ENCODE measurements at places on chromosomes 12 and 14.

- H3K27me3 ChIP-seq = no peaks in the 10 kb centered on the region
- H3K4me3 ChIP-seq = no peak overlapping the region
- no peak overlapping the region for H3K27ac ChIP-seq
- no peak for DNase-seq
- H3K4me1 ChIP-seq = no peaks in the 10 kb centered on the region
- H3K36me3 ChIP-seq = peaks cover 82% of the 10 kb centered on the region
Observed at GRCh38 chr12:3673981-3674708, 78.8 kb downstream of the CRACR2A start.

GRCh38 chr14:71933001-71933587 is 865 bp downstream of the RGS6 start:
- H3K27me3 ChIP-seq = peaks cover 7% of the 10 kb centered on the region
- no peak overlapping the region for H3K4me3 ChIP-seq
- no peaks in the 10 kb centered on the region for H3K4me1 ChIP-seq
- no peaks in the 10 kb centered on the region for H3K36me3 ChIP-seq
- H3K27ac ChIP-seq = no peak overlapping the region
- no peak for DNase-seq

DNA sequence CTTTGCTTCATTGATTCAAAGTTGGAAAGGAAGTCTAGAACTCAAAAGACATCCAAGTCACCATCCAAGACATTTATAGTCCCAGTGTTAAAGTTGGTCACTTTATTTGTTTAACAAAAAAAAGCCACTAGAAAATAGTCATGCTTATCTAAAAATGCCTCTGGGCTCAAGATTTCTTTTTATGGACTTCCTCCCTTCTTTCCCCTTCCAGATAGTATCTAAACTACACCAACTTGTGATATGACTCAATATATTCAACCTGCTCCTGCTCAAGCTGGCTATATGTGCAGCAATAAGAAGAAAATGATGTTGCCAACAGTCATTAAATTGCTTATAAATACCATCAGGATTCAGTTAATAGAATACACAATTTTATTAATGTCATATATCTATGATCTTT is 1177.1 kb downstream of the FLRT2 start:
- no peak overlapping the region for H3K27ac ChIP-seq
- H3K4me3 ChIP-seq = no peak overlapping the region
- DNase-seq = no peak
- no peaks in the 10 kb centered on the region for H3K27me3 ChIP-seq
- H3K36me3 ChIP-seq = no peaks in the 10 kb centered on the region
- H3K4me1 ChIP-seq = no peaks in the 10 kb centered on the region

DNA sequence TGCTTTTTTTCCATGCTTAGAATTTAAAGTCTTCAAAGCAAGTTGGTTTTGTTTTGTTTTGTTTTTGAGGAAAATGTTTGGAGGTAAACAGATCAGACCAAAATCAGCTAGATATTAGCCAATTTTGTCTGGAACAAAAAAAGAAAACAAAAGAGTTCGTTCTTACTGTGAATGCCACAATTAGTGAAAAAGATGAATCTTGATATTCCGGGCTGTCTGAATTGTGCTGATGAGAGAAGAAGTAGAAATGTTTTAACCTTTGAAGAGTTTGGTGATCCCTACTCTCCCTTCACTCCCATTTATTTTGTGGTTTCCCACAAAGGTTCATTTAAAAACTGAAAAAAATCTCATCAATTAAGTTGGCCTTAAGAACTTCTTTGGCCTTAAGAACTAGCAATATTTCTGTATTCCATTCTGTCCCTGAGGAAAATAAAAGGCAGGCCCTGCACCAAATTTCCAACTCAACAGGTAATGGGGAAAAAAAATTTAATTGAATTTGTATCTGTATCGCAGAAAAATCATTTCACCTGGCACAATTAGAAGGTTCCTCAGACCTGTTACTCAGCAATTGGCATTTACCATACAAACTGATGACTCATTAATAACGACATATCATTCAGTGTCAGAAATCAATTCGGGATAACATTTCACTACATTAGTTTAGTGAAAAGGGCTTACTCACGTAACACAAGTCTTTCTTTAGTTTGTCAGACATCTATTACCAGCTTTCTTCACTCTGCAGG is 562 bp upstream of the GLIPR1L2 start:
- DNase-seq = no peak
- peak overlapping the region; percentile 40 for H3K4me3 ChIP-seq
